ENCODE measurements at places on chromosomes 1 and 21.

DNA sequence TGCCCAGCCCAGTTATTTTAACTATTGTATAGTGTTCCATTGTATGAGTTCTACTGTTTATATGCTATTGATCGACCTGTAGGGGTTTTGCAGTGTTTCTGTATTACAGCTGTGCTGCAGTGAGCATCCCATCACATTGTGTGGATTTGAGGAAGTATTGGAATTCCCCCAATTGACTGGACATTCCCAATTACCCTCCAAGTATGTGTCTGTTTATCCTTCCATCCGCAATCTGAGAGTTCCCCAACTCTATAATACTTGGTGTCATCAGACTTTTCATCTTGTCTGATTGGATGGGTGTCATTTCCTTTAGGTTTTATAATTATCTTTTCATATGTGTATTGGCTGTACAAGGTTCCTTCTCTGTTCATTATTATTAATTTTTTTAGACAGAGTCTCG is 27.8 kb downstream of the PSEN2 start:
- no peak for DNase-seq

GRCh38 chr1:43464681-43465504 is 11.2 kb upstream of the HYI start:
- no peak for DNase-seq

DNA sequence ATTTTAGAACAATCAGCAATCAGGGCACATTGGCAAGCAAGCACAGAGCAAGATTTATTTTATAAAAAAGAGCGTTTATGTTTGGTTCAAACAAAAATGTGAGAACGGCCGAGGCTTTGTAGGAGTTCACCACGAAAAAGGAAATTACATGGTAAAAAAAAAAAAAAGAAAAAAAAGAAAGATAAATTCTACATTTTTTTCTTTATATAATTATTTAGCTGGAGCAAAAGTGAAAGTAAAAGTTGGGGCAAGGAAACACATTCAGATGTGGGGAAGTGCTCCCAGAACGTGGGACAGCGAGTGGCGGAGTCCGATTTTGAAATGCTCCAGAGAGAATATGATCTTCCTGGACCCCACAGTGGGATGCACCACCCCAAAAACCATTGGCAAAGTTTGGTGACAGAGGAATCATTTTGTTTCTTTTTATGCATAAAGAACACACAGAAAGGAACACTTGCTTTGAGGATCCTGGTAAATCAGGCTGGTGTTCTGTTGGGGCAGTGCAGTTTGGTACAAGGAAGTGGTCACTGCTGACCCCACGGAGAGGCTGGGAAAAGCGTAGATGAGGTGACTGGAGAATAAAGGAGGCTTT is 16.3 kb upstream of the ATP5PO start:
- no peak for DNase-seq

DNA sequence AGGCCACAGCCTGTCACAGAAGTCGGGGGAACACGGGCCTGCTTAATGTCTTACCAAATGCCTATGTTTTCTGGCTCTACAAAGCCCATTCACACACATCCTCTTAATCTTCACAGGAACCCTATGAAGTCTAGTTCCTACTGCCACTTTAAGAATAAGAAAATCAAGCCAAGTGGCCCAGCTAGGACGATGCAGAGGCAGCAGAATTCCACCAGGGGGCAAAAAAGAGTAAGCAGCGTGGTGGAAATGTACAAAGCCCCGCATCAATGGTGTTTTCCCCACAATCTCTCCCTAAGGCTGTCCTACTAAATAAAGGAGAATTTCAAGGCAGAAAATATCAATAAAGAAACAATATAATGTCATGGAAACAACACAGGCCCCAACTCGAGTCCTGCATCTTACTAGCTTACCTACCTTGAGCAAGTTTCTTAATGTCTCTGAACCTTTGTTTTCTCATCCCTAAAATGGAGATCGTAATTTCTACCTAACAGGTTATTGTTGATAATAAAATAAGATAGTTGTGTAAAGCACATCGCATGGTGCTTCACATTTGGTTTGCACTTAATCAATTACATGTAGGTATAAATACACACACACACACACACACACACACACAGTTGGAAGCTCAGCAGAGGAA is 21.4 kb downstream of the SEC16B start:
- peak; percentile 9 for DNase-seq

- DNase-seq = no peak
Measured at GRCh38 chr1:204255966-204256365, 42.2 kb upstream of the GOLT1A start.

DNA sequence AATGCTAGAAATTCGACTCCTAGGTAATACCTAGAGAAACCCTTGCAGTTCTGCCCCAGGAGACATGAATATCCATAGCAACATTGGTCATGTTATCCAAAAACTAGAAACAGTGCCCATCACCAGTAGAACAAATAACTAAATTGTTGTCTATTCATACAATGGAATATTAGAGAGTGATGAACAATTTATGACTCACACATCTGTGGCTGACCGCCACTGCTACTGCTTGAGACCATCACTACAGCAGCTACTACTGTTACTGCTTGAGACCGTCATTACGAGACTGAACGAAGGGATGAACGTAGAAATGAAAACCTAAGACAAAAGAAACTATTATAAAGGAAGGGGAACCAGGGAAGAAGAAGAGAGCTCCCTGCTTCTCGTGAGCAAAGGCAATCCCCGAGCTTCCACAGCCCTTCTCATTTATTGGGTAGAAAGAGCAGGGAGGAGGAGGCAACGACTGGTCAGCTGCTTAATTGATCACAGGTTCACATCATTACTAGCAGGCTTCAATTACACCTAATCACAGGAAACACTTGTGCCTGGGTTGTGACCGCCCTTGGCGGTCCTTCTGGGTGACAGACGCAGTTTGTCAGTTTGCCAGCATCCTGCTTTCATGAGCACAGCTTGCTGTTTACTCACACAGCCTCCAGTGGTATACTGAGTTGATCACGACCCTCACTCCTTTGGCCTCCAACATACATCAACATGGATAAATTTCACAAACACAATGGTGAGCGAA is 14.1 kb upstream of the PADI4 start:
- no peak for DNase-seq

GRCh38 chr1:31436596-31437432 is 23.8 kb downstream of the SERINC2 start:
- no peak for DNase-seq

- DNase-seq = peak; percentile 48
Measured at GRCh38 chr1:206921772-206922265, at the start of gene FCMR. Gene FCMR (minus strand): TSS chr1:206921941. CDS start chr1:206921854, 87 bp downstream.

GRCh38 chr1:1162597-1163537 is 10.8 kb upstream of the TTLL10 start:
- DNase-seq = no peak

DNA sequence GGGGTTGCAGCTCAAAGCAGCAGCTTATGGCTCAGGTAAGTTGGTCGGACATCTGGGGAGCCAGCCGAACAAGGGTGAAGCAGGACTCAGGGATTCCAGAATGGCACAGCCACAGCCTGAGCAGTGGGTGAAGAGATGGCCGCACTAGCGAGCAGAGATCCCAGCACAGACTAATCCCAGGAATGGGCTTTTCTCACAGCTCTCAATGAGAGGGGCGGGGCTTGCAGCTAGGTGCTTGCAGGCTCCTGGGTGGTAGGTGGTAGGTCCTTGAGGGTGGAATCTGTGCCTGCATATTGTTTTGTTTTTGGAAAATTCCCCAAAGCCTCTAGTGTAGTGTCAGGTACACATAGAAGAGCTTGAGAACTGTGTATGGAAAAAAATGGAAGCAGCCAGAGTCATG is 9.0 kb downstream of the KIAA0040 start:
- DNase-seq = no peak

DNA sequence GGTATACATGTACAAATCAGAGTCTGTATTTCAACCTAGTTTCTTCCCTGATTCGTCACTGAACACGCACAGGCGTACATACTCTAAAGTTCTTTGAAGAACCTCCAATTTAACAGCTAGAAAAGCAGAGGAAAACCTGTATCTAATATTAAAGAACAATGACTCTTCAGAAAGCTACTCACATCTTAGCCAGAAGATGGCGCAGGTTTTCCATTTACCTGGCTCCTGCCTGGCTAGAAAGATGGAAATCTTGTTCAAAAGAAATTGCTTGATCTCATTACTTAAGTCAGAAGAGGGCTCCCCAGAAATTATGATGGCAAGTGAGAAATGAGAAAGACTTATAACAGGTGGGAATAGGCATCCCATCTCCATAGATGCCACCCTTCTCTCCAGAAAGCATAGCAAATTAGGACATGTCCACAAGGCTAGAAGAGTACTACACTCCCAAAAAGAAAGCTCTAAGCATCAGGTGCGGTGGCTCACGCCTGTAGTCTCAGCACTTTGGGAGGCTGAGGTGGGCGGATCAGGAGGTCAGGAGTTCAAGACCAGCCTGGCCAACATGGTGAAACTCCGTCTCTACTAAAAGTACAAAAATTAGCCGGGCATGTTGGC is 19.0 kb upstream of the L1TD1 start:
- no peak for DNase-seq

DNA sequence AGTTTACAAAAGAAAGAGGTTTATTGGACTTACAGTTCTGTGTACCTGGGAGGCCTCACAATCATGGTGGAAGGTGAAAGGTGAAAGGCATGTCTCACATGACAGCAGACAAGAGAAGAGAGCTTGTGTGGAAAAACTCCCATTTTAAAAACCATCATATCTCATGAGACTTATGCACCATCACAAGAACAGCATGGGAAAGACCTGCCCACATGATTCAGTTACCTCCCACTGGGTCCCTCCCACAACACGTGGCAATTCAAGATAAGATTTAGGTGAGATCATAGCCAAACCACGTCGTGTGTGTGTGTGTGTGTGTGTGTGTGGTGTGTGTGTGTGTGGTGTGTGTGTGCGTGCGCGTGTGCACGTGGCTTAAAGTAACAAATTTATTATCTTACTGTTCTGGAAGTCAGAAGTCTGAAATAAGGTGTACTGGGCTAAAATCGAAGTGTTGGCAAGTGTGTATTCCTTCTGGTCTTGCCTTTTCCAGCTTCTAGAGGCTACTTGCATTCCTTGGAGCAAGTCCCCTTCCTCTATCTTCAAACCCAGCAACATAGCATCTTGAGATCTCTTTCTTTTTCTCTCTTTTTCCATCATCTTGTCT is 48.1 kb upstream of the MPC2 start:
- DNase-seq = peak; percentile 0

DNA sequence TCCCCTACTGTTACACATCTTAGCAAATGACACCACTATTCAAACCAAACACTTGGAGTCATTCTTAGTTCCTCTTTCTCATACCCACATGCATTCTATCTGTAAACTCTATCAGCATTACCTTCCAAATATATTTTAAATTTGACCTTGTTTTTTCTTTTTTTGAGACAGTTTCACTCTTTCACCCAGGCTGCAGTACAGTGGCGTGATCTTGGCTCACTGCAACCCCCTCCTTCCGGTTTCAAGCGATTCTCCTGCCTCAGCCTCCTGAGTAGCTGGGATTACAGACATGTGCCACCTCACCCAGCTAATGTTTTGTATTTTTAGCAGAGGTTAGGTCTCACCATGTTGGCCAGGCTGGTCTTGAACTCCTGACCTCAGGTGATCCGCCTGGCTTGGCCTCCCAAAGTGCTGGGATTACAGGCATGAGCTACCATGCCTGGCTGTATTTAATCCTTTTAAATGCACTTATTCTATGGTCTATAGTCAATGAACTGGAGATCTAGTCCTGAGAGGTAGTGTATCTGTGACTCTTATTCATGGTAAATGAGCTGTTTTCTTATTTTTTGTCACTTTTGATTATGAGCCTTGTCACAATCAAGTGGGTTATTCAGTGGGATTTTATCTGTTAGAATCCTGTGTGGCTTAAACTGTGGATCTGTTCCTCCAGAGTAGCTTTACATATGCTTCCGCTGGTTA is 73.1 kb downstream of the GATAD2B start:
- DNase-seq = no peak

DNA sequence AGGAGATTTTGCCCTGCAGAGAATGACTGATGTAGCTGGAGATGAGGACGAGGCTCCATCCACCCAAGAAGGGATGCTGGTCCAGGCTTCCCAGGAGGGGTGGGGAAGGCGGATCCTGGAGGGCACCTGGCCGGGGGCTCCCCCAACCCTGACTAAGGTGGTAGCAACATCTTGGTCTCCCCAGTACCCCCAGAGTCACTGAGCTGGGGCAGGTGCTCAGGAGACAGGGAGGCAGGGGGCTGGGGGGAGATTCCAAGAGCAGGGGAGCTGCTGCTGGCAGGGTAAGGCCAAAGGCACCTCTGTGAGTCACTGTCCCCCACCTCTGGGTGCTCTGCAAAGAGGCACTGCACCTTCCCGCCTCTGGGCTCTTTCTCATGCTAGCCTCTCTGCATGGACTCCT is 24.0 kb downstream of the CDCA8 start:
- no peak for DNase-seq

DNA sequence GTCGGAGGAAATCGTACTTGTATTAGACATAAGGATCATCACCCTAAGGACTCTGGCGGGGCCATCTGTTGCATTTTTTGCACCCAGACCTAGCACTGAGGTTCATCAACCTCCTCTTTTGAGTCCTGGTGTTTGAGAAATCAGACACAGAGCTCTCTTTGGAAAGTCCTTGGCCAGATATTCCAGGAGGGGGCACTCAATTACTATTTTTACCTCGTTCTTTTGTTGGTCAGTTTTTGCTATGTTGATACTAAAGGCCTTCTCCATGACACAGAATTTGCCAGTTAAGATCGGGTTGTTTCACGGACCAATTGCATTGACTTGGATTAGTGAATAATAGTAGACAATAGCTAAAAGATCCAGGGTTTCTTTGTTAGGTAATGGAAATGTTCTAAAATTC is 711.2 kb downstream of the KCNT2 start:
- no peak for DNase-seq

Data from CD4-positive, alpha-beta T cell treated with Interferon alpha-2 for 1 hour (primary cell).